Natural killer cell treated with Interleukin-12 subunit alpha and Interleukin-12 subunit beta and Interleukin-15 and Interleukin-18, amount 100 ng/mL, for 72 hours (primary cell): ENCODE measurements at places on chromosomes 4 and X.

DNA sequence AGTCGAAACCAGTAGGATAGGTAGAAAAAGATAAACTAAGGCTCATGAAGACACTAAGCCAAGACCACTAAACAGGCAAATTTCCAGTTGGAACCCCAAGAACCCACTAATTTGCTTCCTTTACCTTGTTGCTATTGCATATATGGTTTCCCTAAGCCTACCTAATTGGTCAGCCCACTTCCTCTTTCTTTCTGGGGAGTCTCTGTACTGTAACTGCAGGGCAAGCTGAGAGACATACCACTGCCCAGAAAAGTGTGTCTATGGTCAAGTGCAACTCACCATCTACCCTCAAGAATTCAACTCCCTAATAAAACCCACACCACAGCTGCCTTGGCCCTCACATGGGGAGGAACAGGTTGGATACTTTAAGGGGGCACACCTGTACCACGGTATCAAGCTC is 28.6 kb downstream of the IDS start:
- DNase-seq = no peak

- DNase-seq = no peak
These were observed 525.1 kb upstream of the ATOH1 start for GRCh38 chr4:93303440-93303839.

- DNase-seq = no peak
These were observed 213.5 kb downstream of the CBR4 start for GRCh38 chr4:168796362-168797106.

- no peak for DNase-seq
These were observed 31.6 kb downstream of the UBE2K start for GRCh38 chr4:39729557-39729956.

- DNase-seq = no peak
These were observed 344.2 kb downstream of the MAPK10 start for GRCh38 chr4:86015412-86016350.
